ENCODE measurements at places on chromosomes 5 and 9. TPM values are rescaled to one million over a fixed set of nuclear protein-coding genes. Genes with fewer than 3 reads are reported as not detected.

DNA sequence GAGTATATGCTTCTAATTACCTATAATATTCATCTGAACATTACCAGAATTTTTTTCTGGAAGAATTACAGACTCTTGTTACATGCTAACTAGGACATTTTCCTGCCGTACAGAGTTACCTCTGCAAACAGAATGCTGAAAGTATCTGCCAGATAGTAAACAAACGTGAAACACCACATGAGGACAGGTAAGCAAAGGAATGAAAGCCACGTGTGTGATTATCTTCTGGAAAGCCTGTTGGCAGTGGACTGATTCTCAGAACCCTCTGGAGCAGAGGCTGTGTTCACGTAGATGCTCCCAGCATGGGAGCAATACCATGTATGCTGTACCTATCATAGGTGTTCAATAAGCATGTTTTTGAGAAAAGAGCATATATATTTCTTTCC is 472.6 kb downstream of the ENC1 start:
- H3K36me3 ChIP-seq, result no peaks in the 10 kb centered on the region
- H3K4me1 ChIP-seq, result no peaks in the 10 kb centered on the region
- H3K27me3 ChIP-seq, result no peaks in the 10 kb centered on the region
- H3K4me3 ChIP-seq, result no peak overlapping the region
- H3K27ac ChIP-seq, result no peak overlapping the region
- no peak for DNase-seq

GRCh38 chr5:56624751-56625150 is 190.6 kb upstream of the MAP3K1 start:
- no peak overlapping the region for H3K27ac ChIP-seq
- no peaks in the 10 kb centered on the region for H3K36me3 ChIP-seq
- H3K4me1 ChIP-seq, result no peaks in the 10 kb centered on the region
- H3K4me3 ChIP-seq, result no peak overlapping the region
- DNase-seq, result no peak

- H3K4me1 ChIP-seq, result no peaks in the 10 kb centered on the region
- H3K36me3 ChIP-seq, result no peaks in the 10 kb centered on the region
- no peak for DNase-seq
- H3K27me3 ChIP-seq, result no peaks in the 10 kb centered on the region
- no peak overlapping the region for H3K4me3 ChIP-seq
Observed at GRCh38 chr9:21154018-21154608, 12.3 kb downstream of the IFNA21 start.

- no peak overlapping the region for H3K4me3 ChIP-seq
- H3K27ac ChIP-seq, result no peak overlapping the region
- DNase-seq, result no peak
- H3K4me1 ChIP-seq, result no peaks in the 10 kb centered on the region
Observed at GRCh38 chr5:36590513-36591286, 15.7 kb upstream of the SLC1A3 start.

Gene GRM6
- not detected for total RNA-seq

Gene RNF180
- 1.2 TPM for total RNA-seq

Gene ATG10
- total RNA-seq, result 7.8 TPM

- H3K27me3 ChIP-seq, result no peaks in the 10 kb centered on the region
- H3K27ac ChIP-seq, result no peak overlapping the region
- no peaks in the 10 kb centered on the region for H3K36me3 ChIP-seq
- H3K4me3 ChIP-seq, result no peak overlapping the region
- no peaks in the 10 kb centered on the region for H3K4me1 ChIP-seq
Observed at GRCh38 chr9:105178076-105178475, 66.4 kb upstream of the SLC44A1 start.

DNA sequence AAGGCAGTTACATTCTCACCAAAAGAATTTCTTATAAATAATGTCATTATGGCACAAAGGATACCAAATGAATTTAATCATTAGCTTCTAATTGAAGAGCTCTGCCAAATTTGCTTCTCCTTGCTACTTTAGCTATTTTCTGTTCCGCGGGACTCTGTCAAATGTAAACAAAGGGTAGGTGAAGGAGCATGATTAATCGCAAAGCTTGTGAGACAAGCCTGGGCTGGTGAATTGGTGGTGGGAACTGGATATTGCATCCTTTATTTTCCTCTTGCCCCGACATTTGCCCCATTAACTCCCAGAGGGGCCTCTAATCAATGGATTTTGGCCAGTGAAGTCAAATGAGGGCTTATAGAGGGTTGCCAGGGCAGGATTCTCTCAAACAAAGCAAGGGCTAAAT is 234.2 kb upstream of the RFX3 start:
- peaks cover 5% of the 10 kb centered on the region for H3K4me1 ChIP-seq
- no peaks in the 10 kb centered on the region for H3K36me3 ChIP-seq
- no peaks in the 10 kb centered on the region for H3K27me3 ChIP-seq
- no peak overlapping the region for H3K27ac ChIP-seq
- no peak for DNase-seq
- H3K4me3 ChIP-seq, result no peak overlapping the region

DNA sequence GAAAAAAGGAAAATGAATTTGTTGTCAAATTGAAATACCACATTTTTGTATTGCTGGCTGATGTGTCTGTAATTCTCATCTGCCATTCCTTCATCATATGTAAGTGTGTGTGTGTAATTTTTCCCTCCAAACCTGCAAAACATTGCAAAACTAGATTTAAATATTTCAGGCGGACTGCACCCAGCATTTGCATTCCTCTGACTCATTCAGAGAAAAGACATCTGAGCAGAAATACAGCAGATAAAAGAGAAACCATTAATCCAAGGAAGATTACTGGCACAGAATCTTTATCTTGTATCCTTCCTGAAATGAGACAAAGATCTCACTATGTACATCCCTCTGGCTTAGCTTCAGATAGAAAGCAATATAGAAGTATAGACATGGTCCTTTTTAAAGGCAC is 275.3 kb downstream of the TMEM38B start:
- no peaks in the 10 kb centered on the region for H3K4me1 ChIP-seq
- H3K36me3 ChIP-seq, result no peaks in the 10 kb centered on the region
